Motor neuron (in vitro differentiated cells): ENCODE measurements at places on chromosomes 7 and 10. TPM values are rescaled to one million over a fixed set of nuclear protein-coding genes. Genes with fewer than 3 reads are reported as not detected.

DNA sequence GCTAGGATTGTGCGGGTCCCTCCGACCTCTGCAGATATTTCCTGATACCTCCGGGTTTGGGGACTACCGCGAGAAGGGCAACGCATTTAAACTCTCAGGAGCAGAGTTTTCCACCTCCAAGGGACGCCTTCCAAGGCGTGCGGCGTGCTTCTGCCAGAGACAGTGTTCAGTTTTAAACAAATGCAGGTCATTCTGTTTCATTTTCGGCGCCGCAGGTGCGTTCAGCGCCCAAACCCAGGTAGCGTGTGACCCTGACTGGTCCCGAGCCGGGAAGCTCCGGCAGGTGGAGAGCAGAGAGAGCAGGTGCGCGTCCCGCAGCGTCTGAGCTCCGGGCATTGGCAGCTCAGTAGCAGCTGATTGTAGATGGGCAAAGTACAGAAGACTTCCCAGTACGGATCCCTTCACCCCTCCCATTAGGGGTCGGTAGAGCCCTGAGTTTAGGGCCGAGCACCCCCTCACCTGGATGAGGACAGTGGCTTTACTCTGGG lies 1.4 kb upstream of the CYP26A1 start:
- ATAC-seq, result no peak

GRCh38 chr7:117048882-117049281 lies 95.6 kb downstream of the ST7 start:
- ATAC-seq, result no peak

The HABP2 gene
- 0.05 and 0.25 TPM in 2 replicates for total RNA-seq

The VSTM4 gene
- 2.1 and 2.3 TPM in 2 replicates for total RNA-seq

- peak; percentile 28 for ATAC-seq
These were observed 34.2 kb upstream of the XRCC2 start for GRCh38 chr7:152710153-152710442.

The CALML5 gene
- total RNA-seq, result 0.68 TPM in 1 of 2 replicates, not detected in the other

The IFIT1B gene
- total RNA-seq, result 0.43 and 0.45 TPM in 2 replicates

The GIMAP6 gene
- 0.13 TPM in 1 of 2 replicates, not detected in the other for total RNA-seq

GRCh38 chr7:117871401-117871777 lies 1.9 kb downstream of the CTTNBP2 start:
- ATAC-seq, result no peak

- ATAC-seq, result no peak
These were observed 162.9 kb upstream of the SMIM30 start for GRCh38 chr7:113281223-113281622.

DNA sequence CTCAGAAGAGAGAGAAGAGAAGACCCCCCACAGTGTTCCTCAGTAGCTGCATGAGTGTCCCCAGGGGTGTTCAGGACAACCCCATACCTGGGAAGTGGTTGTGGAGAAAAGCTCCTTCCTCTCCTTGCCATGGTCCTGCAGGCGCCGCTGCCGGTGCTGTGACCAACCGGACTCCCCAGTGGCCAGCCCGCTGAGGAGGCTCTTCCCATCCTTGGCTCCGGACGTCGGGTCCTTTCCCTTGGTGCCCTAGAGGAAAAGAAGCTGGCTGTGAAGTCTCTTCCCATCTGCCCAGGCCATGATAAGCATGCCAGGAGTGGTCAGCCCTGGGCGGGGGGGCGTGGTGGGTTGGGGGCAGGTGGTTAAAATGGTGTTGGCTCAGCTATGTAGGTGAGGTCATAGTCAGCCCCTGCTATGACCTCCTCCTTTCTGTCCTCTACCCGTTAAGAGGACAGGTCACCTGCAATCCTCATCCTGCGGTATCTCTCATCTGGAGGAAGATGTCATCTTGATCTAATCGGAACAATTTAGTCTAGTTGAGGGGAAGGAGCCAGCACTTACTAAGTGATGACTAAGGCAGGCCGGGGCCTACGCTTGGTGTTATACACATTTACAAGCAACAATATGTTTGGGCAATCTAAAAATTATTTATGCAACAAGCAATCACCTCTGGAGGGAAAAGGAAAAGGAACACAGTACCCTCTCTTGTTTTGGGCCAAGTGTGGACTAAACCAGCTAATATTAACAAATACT lies 13.2 kb downstream of the WDR91 start:
- ATAC-seq, result no peak

The OPN1SW gene
- not detected in 2 replicates for total RNA-seq

The GIMAP8 gene
- 0.47 and 0.53 TPM in 2 replicates for total RNA-seq

- ATAC-seq, result no peak
These were observed 23.3 kb downstream of the NPY start for GRCh38 chr7:24307326-24307725.

The ITPRID1 gene
- total RNA-seq, result 0.06 TPM in 1 of 2 replicates, not detected in the other

- ATAC-seq, result peak; percentile 59
These were observed 541 bp downstream of the ELMO1 start for GRCh38 chr7:37448011-37448635.

DNA sequence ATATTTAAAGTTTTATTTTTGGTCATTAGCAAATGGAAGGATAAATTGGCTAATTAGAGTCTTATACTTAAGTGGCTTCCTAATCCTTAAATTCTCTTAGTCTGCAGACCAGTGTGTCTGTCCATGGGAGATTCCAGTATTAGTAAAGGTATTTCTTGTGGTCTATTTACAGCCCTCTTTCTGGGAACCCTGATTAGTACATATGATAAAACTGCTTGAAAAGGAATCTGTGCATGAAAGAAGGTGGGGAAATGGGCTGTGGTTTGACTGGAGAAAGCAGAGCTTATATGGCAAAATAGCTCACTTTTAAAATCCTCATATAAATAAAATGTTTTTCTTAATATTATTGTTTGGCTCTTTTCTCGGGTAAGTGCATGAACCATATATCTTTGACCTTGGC lies 124.5 kb upstream of the RHOBTB1 start:
- no peak for ATAC-seq

DNA sequence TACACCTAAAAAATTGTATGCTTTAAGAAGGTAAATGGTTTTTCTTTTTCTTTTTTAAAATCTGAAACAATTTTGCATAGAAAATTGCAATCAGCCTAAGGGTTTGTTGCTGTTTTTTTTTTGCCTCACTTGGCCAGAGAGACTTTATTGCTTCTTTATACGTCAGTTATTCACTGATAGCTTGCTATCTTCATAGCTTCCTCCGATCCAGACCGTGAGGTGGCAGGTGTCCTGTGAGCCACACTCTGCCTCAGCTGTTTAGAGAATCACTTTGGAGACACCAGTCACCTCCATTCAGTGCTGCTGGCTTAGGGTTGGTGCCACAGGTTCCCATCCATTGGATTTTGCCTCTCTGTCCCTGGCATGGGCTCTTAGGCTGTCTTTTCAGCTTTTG lies 68.0 kb downstream of the HHEX start:
- ATAC-seq, result no peak

GRCh38 chr7:44261240-44261639 lies 60.5 kb downstream of the YKT6 start:
- no peak for ATAC-seq

- no peak for ATAC-seq
These were observed 9.5 kb downstream of the VTI1A start for GRCh38 chr10:112456533-112456932.

DNA sequence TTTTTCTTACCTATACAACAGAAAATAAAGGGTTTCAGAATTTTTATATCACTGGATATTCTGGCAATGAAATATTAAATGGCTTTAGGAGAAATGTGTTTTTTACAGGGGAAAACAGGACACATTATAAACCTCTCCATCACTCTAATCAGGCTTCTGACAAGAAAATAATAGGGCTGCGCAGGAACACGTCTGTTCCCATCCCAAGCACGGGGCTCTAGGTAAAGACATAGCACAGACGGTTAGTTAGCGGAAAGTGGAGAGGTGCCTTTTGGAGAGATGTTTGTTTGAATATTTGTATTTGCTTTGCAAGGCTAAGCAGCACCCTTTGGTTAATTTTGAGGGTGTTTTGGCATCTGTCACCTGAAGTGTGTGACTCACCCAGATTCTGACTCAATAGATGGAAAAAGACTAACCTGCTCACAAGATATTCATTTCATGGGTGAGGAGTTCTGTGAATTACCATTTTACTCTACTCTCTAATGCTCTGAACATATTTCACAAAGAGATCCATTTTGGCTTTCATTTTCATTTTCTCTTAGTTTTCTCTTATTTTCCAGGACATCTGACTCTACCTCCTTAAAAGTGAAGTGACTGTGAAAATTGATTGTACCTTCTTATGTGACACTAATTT lies 174.5 kb upstream of the AKR1E2 start:
- no peak for ATAC-seq

DNA sequence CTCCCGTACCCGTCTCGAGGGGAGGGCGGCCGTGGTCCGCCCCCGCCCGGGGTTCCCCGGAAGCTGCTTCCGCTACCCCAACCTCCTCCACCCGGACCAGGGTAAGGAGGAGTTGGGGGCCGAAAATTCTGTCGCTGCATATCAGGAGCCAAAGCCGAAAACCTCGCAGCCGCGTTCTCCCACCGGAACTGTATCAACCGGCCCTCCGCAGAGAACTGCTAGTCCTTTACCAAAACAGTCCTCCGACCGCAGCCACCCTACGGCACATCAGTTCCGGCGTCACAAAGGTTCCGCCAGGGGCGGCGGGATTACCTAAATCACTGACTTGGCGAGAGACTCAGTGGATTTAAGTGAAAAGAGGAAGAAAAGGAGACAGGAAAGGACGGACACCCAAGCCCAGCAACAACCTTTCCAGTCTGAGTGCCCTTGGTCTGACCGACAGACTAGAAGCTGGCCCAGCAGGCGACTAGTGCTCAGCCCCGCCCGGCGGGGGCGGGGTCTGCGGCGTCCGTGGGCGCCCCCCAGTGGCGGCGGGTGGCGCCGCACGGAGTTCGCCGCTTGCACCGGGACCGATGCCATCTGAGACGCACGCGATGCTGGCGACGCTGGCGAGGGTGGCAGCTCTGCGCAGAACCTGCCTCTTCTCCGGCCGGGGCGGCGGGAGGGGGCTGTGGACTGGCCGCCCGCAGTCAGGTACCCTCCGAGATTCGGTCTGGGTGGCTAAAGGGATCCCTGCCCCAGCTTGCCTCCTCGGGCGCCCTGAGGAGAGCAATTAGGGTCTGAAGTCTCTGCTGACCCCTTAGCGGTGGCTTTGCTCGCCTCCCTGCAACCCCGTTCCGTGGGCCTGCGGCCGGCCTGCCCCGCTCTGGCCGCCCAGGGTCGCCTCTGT lies at the start of the genes MPLKIP and SUGCT:
MPLKIP (minus strand) TSS at position 195 of the 889 bp plus-strand sequence; CDS start at position 140, 55 bp downstream.
SUGCT (plus strand) TSS at position 578 of the 889 bp plus-strand sequence.
- ATAC-seq, result peak; percentile 91

- ATAC-seq, result peak; percentile 51
These were observed 471.6 kb upstream of the AKR1E2 start for GRCh38 chr10:4354382-4354812.

GRCh38 chr7:38463277-38464225 lies 167.6 kb downstream of the AMPH start:
- peak; percentile 89 for ATAC-seq

- peak; percentile 22 for ATAC-seq
These were observed 52.4 kb downstream of the SORBS1 start for GRCh38 chr10:95508730-95509129.

The PKD2L1 gene
- 0.18 and 0.29 TPM in 2 replicates for total RNA-seq

The STRIP2 gene
- total RNA-seq, result 2.7 and 2.9 TPM in 2 replicates

DNA sequence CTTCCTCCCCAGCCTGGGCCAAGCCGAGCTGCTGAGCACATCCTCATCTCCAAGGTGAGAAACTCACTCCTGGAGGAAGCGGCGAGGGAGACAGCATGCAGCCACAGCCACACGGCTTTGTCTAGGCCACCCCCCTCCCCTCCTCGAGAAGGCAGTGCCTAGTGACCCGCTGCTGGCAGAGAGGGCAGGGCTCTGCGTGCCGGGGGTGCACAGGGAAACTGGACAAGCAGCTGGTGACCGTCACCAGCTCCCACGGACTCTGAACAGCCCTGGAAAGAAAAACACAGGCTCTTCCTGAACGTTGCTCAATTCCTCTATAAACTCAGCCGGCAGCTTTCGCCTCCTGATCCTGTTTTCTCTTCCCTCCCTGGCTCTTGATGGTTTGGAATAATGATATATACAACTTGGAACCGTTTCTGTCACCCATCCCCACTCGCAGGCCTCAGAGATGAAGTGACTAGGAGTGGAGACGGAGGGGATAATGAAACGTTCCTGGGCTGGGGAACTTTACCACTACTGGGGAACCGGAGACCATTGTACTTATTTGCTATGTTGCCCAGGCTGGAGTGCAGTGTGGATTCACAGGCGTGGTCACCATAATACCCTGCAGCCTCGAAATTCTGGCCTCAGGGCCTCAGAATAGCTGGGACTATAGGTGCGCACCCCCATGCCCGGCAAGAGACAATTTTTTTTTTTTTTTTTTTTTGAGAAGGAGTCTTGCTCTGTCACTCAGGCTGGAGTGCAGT lies 19.3 kb downstream of the PAPOLB start:
- no peak for ATAC-seq

GRCh38 chr10:44325157-44325556 lies 59.7 kb downstream of the CXCL12 start:
- ATAC-seq, result no peak

GRCh38 chr7:25557930-25558329 lies 329.6 kb upstream of the NPVF start:
- ATAC-seq, result no peak

DNA sequence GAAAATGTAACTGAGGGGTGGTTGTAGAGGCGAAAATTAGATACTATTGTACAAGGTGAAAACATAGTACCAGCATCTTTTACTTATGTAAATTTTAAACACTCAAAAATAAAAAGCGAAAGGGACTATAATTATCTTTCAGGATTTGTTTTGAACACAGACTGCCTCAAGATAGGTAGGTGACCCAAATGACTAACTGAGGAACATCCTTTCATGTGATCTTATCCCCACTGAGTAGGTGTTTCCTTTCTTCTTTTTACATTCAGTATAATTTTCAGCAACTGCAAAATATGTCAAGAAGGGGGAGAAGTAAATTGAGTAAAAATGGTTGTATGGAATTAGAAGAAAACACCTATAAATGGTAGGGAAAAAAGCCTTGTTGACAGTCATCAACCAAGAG lies 236.7 kb downstream of the PHF14 start:
- ATAC-seq, result no peak

The ARID5B gene
- total RNA-seq, result 53.4 and 55.6 TPM in 2 replicates

- no peak for ATAC-seq
These were observed 91.7 kb upstream of the PDGFA start for GRCh38 chr7:611281-611810.

- ATAC-seq, result no peak
These were observed 88.0 kb upstream of the PFKP start for GRCh38 chr10:2979306-2979705.

DNA sequence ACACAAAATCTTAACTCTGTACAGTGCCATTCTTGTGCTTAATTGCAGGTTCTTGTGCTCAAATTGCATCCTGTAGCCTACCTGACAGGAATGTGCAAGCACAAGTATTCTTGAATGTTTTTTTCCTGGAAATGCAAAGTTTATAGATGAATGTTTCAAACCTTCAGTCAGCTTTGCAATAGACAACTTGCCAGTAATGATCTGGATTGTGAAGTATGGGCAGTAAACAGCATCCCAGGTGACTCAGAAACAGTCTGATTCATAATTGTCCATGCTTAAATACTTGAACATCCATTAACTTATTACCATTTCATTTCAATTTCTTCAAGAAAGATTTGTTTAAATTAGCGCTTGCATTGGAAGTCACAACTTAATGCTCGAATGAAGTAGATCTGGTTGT lies 347.2 kb downstream of the SDK1 start:
- no peak for ATAC-seq

The AFAP1L2 gene
- 3.7 and 4.0 TPM in 2 replicates for total RNA-seq
